ENCODE measurements at places on chromosomes 11 and 22.

DNA sequence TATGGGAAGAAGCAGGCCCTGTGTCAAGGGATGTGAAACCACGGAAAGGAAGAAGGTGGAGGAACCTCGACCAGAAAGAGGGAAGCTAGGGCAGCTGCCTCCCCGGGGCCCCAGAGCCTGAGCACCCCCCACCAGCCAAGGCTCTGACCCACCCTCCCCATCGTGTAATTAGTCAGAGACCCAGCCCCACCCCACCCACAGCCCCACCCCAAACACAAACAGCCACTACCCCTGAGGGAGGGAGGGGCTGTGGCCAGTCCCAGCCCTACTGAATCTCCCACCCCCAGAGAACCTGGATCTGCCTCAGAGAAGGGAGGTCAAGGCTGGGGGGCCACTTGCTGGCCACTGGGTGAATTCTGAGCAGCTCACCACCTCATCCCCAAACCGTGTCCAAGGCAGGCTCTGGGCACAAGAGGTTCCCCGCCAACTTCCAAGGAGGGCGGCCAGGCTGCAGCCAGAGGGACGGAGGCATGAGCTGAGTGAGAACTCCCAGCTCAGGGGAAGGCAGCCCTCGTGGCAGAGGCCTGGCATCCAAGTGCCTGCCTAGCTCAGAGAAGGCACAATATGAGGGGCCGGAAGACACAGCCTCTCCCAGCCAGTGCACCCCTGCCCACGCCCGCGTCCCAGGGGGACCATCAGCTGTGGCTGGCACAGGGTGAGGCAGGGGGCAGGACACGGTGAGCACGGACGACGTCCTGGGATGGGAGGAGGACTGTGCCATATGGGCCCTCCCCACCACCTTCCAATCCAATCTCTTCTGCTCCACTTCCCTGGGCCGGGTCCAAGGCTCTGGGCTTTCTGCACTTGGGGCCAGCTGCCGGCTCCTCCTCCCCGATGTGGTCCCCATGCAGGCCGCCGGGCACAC lies 2.7 kb downstream of the PLXNB2 start:
- DNase-seq: no peak

DNA sequence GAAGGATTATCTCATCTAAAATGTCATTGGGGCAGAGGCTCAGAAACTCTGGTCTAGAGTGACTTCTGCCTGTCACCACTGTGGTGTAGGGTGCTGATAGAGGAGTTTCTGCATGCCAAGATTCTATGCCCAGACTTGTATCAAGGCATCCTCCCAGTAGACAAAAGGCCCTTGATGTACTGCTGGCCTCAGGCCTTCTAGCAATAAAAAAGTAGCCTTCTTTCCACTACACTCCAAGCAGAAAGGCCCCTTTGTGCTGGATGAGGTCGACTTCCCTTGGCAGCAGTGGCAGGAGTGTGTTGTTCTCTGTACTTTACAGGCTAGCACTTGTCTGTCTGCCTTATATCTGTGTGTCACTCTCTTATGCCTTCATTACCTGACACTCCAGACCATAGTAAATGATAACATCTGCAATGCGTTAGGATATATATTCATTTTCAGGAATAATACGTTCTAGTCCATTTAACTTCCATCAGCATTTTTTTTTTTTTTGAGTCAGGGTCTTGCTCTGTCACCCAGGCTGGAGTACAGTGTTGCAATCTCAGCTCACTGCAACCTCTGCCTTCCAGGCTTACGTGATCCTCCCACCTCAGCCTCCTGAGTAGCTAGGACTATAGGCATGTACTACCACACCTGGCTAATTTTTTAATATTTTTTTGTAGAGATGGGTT lies 49.5 kb upstream of the RRM1 start:
- DNase-seq: no peak

- no peak for DNase-seq
Measured at GRCh38 chr11:111205632-111206385, 39.7 kb upstream of the POU2AF2 start.

GRCh38 chr11:33696931-33697638 lies 3.5 kb downstream of the C11orf91 start:
- no peak for DNase-seq

DNA sequence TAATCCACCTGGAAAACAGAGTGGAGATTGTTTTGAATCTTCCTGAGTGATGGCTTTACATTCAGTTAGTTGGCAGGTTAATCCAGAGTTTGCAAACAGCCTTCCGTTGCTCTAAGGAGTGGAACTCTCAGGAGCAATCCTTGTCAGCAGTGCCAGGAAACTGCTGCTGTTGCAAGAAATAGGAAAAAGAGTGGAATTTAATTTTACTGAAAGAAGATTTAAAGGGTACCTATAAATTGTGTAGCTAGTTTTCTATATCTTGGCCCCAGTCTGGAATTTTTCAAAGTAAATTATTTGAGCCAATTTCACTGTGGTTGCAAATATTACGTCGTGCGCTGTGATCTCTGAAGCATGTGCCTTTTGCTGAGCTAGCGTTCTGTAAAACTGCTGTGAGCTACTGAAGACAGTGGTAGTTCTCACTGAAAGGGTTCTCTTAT lies 55.5 kb upstream of the SLC5A12 start:
- DNase-seq: no peak

DNA sequence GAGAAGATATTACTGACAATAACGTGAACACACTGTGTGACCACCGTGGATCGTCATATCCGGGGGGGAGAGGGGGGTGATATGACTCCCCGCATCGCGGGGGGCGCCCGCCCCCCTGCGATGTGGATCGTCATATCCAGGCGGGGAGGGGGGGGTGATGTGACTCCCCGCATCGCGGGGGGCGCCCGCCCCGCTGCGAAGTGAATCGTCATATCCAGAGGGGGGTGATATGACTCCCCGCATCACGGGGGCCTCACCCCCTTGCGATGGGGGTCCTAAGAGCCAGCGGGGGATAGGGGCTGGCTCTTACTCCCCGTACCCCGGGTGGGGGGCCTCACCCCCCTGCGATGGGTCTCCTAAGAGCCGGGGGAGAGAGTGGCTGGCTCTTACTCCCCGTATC lies 19.9 kb downstream of the UNC93B1 start:
- no peak for DNase-seq

DNA sequence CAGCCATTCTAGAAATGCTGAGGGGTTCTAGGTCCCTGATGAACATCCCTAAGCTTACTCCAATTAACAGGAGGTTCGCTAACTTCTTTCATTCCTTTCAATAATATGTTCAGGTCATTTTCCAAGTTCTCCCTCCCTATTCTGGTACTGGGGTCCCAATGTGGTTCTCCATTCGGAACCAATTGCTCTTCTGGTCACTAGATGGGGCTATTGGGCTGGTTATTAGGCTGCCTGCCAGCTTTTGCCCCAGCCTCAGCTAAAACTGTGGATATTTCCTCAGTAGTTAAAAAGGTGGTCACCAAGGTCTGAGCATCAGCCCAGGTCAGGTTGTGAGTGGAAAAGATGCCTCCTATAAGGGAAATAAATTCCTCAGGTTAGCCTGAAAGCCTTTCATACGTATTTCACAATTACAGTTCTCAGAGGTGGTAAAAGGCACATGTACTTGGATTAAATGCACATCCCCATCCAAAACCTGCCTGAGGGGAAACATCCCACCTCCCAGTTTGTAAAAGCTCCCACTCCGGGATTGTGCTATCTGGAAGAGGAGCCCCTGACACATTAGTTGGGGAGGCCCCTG lies 161.1 kb upstream of the CCDC179 start:
- DNase-seq: no peak

DNA sequence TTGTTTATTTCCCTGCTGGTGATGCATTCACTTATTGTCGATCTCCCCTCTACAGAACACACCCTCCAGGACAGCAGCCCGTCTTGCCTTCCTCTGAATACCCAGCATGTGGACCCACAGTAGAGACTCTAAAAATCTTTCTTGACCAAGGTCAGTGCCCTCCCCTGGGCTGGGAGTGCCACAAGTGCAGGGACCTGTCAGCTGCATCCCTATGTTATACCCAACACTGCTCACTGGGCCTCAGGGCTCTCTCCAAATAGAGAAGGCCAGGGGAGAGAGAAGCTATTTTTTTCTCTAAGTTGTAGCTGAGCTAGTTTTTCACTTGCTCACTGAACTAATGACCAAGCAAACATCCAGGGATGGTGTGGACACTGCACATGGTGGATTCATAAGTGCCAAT lies 9.8 kb downstream of the KCNJ1 start:
- no peak for DNase-seq

GRCh38 chr11:66705587-66706335 lies 23.3 kb downstream of the SPTBN2 start:
- no peak for DNase-seq

GRCh38 chr11:3995307-3995706 lies 99.3 kb upstream of the RRM1 start:
- no peak for DNase-seq

DNA sequence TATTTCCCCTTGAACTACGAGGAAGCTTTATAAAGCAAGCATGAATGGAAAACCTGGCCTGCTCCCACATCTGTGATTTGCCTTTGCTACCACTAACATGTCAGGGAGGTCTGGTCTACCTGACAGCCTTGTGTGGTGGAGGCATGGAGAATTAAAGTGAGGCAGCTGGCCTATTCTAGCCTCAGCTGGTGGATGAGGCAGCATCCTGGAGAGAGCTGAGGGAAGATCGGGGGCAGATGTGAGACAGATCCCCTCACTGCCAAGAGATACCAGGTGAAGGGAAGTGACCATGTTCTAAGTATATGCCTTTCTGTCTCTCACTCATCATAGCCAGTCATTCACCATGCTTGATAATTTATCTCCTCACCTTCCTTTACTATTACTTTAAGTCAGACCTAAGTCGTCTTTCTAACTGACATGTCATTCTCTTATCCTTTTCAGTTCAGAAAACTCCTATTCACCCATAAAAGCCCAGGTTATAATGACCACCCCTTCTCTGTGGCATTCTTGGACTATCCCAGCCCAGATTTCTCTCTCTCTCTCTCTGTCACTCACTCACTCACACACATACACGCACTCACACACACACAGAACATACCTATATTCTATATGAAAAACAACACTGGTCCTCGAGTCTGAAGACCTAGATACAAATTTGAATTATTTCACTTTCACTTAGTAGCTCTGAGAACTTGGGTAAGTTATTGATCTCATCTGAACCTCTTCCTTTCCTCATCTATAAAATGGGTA lies 90.7 kb downstream of the CSNK2A3 start:
- no peak for DNase-seq

GRCh38 chr11:120134106-120134930 lies 3.6 kb downstream of the TRIM29 start:
- DNase-seq: no peak

DNA sequence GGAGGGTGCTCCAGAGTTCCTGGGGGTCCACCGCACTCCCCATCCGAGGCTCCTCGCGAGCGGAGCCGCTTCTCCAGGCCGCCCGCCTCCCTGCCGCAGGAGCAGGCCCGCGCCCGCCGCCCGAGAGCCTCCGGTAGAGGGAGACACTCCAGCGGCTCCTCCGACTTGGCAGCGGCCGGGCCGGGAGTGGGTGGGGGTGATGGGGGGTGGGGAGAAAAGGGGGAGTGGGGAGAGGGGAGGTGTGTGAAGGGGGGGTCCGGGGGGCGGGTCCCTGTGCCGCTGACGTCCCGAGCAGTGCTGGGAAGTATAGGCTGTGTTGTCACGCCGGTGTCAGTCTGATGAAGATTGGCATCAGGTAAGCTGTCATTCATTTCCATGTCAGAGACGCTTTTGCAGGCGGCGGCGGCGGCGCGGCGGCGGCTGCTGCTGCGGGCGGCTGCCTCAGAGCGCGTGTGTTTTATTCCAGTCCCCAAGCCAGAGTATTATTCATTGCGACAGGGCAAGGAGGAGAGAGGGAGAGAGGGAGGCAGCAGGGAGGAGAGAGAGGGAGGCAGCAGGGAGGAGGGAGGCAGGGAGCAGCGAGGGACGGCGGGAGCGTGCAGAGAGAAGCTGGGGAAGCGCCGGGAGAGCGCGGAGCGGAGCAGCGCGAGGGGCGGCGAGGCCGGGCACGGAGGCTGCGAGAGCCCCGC lies at the start of gene PKNOX2:
PKNOX2 (plus strand) TSS at position 330 of the 689 bp plus-strand sequence. CDS start 186,555 bp downstream, outside the sequence.
- peak; percentile 13 for DNase-seq

- no peak for DNase-seq
Measured at GRCh38 chr11:70796648-70797227, 398.4 kb downstream of the CTTN start.

DNA sequence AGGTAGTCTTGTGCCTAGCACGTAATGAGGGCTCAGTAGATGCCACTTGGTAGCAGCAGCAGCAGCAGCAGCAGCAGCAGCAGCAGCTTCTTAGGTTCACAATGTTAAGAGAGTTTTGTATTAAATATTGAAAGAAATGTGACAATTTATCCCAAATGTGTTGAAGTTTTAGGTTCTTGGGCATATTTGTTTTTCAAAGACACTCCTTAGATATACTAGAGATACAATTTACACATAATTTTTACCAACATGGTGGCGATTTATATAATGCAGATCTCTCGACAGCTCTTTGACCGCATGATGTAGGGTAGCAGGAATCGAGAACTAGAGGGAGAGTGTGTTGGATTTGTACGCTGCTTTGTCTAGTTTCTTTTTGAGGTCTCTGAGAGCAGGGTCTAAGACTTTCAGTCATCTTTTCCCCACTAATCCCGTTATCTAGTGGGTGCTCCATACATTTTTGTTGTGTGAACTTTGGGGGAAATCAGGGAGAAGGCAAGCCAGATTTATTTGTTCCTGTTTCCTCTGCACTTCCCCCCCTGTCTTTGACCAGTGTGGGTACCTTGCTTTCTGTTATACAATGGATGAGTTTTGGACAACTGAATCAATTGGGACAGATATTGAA lies 1.4 kb downstream of the FDX1 start:
- no peak for DNase-seq

DNA sequence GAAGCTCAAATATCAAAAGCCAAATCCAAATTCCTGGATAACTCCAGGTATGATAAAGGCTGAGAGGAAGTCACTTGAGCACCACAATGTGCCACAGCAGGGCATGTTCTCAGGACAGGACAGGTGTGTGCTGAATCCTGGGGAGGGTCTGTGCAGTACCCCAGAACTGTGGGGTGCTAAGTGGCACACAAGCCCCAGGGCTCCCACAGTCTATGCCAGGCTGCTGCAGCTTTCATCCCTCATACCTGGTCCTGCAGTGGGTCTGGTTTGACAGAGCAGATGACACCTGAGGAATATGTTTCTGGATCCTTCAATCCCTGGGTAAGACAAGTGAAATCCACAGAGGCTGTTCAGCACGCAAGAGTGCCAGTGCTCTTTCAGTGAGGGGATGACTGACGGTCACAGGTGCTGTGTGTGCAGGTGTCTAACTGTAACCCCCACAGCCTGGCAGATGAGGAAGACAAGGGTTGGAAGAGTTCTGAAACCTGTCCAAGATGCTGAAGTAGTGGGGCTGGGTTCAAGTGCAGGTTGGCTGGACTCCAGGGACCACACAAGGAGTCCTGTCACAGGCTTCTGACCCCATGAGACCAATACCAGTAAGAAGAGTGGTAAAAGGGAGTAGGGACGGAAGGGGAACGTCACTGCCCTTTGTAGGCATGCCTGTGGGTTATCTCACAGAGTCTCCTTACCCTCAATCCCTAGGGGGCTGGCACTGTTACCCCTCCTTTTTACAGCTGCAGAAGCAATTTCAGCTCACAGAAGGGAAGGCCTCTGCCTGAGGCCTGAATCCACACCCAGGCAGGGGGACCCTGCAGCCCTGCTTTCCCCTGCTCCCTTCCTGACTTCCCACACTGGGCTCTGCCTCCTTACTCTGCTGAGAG lies 14.1 kb downstream of the SERPIND1 start:
- no peak for DNase-seq

- no peak for DNase-seq
Measured at GRCh38 chr11:69985641-69986439, 92.3 kb upstream of the ANO1 start.

All from NCI-H774 (cell line).